ENCODE measurements at places on chromosomes 6 and 20.

DNA sequence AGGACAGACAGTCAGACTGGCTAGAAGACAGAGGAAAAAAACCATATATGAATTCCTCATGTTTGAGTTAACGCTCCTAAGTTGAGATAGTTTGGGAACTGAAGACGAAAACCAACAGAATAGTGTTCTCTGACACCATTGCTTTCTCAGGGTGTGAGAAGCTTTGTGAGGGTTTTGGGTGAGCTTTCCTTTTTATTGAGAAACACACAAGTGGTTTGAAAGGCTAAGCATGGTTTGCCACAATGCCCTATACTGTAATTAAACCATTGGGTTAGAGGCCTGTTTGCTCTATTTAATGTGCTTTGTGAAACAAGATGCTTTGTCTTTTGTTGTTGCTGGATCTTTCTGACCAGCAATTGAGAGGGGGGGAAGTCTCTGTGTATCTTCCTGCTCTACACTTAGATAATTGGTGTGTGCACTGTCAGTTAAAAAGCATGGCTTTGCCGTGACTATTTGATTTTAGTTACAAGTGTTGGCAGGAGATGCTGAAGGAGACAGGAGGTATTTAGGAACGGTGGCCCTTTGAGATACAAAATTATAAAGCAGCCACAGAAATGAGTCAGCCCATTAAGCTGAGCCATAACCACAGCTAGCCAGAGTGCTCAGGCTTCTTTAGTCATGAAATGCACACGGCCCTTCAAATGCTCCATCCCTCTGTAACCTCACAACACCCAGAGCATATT is 273.0 kb upstream of the PREP start:
- peak; percentile 12 for DNase-seq

GRCh38 chr20:63497946-63498935 is 642 bp downstream of the EEF1A2 start:
- DNase-seq = no peak

- no peak for DNase-seq
Observed at GRCh38 chr6:10410207-10411050, 4.4 kb downstream of the TFAP2A start.

- no peak for DNase-seq
Observed at GRCh38 chr6:39228111-39228971, 934 bp downstream of the KCNK5 start.

GRCh38 chr20:46507760-46508407 is 5.5 kb downstream of the ZNF334 start:
- DNase-seq = no peak

All from kidney capillary endothelial cell (primary cell).